ENCODE measurements at places on chromosomes 5 and 9.

GRCh38 chr5:149487672-149488071 is 63.6 kb downstream of the CSNK1A1 start:
- no peak for DNase-seq

DNA sequence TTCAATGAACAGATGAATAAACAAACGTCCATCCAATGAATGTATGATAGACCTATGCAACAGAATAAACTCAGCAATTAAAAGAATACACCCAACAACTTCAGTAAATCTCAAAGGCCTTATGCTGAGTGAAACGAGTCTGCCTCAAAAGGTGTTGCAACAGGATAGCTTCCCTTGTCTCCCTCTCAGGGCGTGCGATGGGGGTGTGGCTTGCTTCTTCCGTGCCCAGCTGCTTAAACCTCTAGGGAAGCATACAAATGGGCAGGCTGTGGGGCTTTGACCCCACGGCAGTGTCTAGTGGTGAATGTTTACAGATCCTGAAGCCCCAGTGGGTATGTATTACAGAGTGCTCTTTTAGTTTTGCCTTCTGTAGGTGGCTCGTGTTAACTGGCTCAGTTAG is 87.0 kb upstream of the CCL21 start:
- DNase-seq, result no peak

GRCh38 chr5:103216137-103216536 is 42.4 kb upstream of the MACIR start:
- no peak for DNase-seq

DNA sequence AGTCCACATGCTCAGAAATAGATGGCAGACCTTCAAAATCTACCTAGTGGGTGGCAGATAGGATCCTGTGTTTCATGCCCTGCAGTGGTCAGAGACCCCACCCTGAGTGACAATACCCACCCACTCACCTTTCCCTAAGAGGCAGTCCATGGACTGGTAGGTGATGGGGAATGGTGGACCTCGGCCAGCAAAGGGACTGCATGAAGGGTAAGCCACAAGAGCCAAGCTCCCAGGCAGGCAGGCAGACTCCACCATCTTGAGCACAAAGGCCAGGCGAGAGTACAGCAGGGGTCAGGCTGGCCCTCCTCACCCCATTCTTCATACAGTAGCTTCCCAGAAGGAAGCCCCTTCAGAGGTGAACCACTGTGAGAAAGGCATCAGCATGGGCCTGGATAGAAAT is 78.4 kb downstream of the SYK start:
- DNase-seq, result no peak

- DNase-seq, result no peak
Observed at GRCh38 chr9:137069508-137070091, 757 bp downstream of the SAPCD2 start.

GRCh38 chr5:40578501-40579451 is 100.9 kb upstream of the PTGER4 start:
- DNase-seq, result peak; percentile 40

GRCh38 chr5:143166661-143167420 is 236.6 kb downstream of the NR3C1 start:
- no peak for DNase-seq

GRCh38 chr5:93850311-93850710 is 108.9 kb upstream of the POU5F2 start:
- DNase-seq, result no peak

GRCh38 chr5:172114875-172115422 is 73.1 kb downstream of the STK10 start:
- DNase-seq, result peak; percentile 88

- DNase-seq, result no peak
Observed at GRCh38 chr5:83937837-83938236, 217.2 kb upstream of the HAPLN1 start.

DNA sequence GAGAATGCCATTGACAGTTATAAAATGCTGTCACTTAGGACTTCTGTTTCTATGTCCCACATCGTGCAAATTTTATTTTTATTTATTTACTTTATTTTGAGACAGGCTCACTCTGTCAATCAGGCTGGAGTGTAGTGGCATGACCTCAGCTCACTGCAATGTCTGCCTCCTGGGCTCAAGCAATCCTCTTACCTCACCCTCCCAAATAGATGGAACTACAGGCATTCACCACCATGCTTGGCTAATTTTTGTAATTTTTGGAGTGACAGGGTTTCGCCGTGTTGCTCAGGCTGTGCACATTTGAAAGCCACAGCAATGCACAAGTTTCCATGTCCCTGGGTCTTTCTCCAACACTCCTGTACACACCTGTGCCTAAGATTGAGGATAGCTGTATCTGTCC is 51.8 kb downstream of the ADAMTS16 start:
- no peak for DNase-seq

DNA sequence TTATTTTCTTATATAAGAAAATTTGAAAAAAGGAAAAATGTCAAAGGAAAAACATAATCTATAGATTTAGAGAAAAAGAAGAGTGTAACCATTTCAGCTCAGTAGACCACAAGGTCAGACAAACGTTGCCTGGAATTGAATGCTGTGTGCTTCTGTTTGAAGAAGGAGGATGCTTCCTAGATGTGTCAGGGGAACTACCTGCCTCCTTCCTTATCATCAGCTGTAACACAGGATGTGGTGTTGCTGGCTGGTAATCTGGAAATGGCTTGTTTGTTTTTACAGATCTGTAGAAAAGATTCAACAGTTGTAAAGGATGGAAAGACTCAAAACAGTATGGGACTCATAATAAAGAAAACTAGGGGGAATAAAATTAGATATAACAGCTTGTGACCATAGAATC is 160.7 kb upstream of the MEF2C start:
- DNase-seq, result peak; percentile 9

GRCh38 chr5:30183795-30184194 is 1009.7 kb upstream of the CDH6 start:
- DNase-seq, result no peak

DNA sequence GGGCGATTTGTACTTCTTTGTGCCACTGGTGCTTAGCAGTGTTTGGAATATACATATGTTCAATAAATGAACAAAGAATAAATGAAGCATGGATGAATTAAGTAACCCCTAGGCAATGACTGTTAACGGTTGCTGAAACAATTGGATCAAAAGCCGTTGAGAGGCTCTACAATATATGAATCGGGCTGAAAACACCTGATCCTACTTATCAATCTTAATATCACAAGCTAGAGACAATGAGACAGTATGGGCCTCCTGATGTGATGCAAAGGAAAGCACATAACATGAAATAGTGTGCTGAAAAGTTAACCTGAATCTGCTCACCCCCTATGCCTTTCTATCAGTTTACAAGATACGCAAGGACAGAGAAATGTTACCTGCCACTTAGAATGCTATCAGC is 410.3 kb upstream of the RGMB start:
- DNase-seq, result no peak

GRCh38 chr5:169350759-169351240 is 49.9 kb upstream of the SLIT3 start:
- no peak for DNase-seq

- DNase-seq, result no peak
Observed at GRCh38 chr9:131769361-131769760, 29.5 kb upstream of the RAPGEF1 start.

GRCh38 chr9:84970432-84970831 is 300.9 kb downstream of the NTRK2 start:
- no peak for DNase-seq

DNA sequence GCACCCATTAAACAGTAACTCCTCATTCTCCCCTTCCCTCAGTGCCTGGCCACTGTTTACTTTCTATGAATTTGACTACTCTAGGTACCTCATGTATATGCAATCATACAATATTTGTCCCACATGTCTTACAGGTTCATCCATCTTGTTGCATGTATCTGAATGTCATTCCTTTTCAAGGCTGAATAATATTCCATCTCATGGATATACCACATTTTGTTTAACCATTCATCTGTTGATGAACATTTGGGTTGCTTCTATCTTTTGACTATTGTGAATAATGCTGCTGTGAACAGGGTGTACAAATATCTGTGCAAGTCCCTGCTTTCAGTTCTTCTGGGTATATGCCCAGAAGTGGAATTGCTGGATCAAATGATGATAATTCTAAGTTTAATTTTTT is 40.9 kb downstream of the INIP start:
- no peak for DNase-seq

DNA sequence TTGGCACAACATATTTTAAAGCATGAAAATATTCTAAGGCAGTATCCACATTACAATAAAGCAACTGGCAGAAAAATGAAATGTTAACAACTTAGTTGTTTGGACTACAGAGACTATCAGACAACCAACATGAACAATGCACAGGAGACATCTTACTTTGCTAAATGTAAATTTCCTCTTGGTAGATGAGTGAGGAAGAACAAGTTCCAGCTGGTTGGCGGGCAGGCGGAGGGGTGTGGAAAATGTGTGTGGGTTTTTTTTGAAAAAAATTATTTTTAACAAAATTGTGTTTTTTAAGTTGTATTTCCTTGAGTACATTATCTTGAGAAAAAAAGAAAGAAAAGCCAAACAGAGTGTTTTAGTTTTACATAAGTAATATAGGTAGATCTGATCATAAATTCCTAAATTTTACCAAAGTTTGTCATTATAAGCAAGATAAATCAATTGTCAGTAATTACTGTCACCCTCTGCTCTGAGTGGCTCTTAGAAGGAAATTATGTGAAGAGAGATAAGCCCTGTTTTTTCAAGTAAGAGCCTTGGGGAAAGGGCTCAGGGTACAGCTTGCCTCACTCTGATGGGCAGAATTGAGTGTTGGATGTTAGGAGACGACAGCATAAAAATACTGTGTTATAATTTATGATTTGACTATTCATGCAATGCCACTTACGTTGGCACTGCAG is 42.5 kb downstream of the TMEM167A start:
- DNase-seq, result no peak

DNA sequence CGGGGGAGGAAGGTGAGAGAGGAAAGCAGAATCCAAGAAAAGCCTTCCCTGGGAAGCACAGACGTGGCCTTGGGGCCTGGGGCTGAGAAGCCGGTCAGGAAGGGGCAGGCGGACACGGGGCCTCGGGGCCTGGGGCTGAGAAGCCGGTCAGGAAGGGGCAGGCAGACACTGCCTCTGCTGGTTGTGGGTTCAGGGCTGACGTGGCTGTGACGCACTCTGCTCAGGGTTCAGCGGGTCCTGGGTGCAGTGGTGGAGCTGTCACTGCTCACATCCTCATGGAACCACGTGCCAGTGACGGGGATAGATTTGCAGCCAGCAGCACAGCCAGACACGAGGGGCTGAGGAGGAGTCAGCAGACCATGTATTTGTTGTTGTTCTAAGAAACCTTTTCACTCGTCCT is 12.8 kb downstream of the PAEP start:
- no peak for DNase-seq

DNA sequence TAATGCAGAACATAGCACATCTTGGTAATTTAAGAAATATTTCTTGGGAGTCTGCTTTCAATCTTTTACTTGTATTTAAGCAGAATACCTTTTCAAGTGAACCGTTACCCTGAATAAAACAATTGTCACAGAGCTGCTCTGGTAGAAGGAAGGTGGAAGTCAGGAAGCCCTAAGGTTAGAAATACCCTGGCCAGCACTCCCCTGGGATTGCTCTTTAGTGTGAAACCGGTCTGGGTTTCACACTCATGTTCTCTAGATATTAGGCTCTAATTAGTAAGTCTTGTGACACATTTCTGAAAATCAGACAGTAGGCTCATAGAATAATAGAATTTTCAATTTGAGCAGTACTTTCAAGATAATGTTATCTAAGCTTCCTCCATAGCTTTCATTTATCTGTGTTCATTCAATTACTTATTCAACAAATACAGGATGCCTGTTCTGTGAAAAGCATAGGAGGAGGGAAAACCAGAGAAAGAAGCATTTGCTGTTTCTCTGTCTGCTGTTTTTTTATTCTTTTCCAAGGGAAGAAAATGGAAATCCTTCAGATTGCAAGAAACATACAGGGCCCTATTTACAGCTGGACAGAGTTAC is 825.5 kb downstream of the TLR4 start:
- DNase-seq, result no peak

- DNase-seq, result no peak
Observed at GRCh38 chr5:159849437-159850083, 66.7 kb upstream of the ADRA1B start.

GRCh38 chr9:98045234-98046179 is 11.0 kb upstream of the NANS start:
- DNase-seq, result peak; percentile 83

- no peak for DNase-seq
Observed at GRCh38 chr5:168790002-168790635, 211.0 kb upstream of the PANK3 start.

DNA sequence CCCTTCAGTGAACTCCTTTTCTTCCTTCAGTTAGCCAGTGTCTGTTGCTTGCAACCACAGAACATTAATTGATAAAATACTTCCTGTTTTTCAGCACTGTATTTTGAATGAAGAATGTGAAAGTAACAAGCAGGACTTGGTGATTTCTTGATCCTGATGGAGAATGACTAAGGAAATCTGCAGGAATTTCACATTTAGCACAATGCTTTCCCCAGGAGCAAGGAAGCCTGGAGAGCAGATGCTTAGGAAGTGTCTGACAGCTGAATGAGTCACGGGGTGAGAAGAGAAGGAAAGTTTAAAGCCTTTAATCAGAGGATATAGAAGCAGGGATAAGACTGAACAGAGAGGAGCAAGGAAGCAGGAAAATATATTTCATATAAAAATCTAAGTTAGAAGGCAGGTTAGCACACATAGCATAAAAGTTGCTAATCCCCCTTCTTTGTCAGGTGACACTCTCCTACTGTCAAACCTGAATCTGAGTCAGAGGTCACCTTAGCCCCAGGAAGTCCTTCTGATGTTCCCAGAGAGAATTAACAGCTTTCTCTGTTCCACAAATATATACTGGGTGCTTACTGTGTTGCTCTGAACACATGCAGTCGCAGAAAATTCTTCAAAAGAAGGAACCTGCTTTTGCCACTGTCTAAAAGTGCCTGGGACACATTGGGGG is 59.7 kb downstream of the GNA14 start:
- DNase-seq, result no peak

GRCh38 chr9:70044490-70045307 is 1.1 kb downstream of the MAMDC2 start:
- DNase-seq, result no peak

DNA sequence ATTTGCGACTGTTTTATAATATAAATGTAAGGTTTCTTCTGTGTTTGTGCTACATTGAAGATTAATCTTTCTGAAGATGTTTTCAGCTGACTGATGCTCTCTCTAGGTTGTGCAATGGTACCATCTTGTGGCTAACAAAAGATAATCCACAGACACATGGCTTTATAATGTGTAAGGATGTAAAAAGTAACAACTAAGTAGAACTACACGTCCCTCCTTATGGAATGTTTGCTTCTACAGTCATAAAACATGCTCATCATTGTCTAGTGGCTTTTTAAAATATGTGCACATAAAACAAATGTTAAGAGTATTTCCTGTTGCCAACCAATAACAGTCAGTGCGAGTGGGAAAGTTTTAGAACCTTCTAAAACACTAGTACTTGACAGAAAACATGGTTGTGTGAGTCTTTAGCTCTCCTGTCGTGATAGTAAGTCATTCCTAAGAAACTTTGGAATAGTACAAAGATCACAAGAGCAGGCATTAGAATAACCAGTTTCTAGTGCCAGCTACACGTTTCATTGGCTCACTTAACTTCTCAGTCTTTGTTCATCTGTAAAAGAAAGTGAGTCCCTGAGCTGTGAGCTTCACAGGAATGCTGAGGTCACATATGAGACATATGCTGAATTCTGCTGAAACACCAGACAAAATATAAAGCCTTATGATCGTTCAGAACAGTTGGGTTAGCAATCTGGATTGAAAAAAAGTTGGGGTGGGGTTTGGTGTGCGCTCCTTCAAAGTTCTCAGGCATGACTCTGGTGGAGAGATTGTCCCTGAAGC is 75.7 kb upstream of the GLIS3 start:
- DNase-seq, result no peak

GRCh38 chr5:118220556-118221195 is 767.7 kb downstream of the DTWD2 start:
- no peak for DNase-seq

GRCh38 chr9:138111607-138112006 is 234.0 kb downstream of the CACNA1B start:
- DNase-seq, result no peak

Data from B cell (primary cell).